ENCODE measurements at places on chromosomes 1 and 21.

DNA sequence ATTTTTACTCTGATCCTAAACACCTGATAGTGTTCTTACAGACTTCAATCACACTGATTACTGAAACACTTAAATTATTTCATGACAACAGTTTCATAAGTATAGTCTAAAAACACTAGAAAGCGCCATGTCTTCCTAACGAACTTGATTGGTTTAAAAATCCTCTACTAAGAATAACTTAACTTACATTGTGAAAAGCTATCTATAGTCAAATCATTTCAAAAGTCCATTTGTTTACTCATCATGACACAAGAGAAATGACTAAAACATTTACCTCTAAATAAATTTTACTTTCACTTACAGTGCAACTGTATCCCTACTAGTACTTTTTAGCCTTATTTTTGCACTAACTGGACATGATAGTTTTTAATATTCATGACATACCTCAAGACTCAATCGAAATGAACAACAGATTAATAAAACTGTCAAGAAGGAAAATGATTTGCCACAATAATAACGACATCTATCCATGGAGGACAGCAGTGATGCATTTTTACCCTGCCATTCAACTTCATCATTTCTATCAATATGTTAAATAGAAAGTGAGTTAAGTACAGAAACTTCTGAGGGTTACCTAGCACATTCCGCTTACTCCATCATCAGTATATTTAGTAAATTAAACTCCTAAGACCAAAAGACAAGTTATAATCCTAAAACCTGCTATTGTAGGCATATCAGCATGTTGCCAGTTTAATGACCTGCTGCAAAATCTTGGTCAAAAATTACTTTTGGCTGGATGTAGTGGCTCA is 38.4 kb downstream of the AHCTF1 start:
- DNase-seq = no peak

DNA sequence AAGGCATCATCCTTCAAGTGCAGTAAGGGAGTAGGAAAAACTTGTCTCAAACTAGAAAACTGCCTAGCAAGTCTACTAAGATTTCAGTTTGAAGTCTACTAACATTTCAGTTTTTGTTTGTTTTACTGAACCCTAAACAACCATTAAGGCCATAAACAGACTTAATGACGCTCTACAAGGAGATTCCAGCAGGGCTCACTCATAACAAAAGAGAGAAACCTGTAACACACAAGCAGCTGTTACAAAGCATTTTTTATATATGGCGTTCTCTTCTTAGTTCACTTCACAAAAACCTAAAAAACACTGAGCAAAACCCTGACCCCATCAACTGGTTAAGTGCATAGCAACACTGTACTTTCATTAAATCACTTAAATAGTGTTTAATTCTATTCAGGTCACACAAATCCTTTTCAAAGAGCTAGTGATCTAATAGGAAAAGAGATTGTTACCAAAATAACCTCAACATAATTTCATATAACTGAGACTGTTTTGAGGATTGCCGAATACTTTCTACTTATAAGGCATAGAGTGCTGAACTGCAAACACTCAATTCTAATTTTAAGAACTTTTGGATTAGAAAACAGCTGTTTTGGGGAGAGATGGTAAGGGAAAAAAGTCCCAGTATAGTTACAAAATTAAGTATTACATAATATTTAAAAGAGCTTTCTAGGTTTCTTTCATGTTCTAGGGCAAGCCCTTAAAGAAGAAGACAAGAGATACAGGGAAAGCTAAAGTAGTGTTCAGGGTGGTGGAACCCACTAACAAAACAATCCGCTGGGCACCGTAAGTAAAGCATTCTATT is 1.4 kb downstream of the B3GALNT2 start:
- DNase-seq = no peak

GRCh38 chr1:63407002-63407401 is 39.6 kb downstream of the ALG6 start:
- no peak for DNase-seq

DNA sequence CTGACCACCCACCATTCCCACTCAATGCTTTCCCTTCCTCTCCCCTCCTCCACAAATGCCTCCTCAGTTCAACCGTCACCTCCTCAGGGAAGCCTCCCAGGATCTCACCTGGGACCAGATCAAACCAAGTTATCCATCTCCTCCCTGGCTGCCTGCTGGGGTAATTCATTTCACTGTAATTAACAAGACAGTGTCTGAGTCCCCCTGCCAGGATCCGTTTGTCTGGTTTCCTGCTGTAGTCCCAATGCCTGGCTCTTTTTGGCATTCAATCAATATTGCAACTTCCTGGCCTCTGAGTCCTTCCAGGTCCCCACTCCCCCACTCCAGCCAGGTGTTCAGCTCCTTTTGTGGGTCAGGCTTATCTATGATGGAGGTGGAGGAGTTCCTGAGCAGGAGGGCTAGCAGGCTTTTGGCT is 687.7 kb downstream of the PTPRU start:
- DNase-seq = no peak

- DNase-seq = no peak
Observed at GRCh38 chr1:91916811-91917460, 31.0 kb upstream of the TGFBR3 start.

GRCh38 chr1:205524794-205525101 is 20.3 kb downstream of the CDK18 start:
- no peak for DNase-seq

- no peak for DNase-seq
Observed at GRCh38 chr1:231938711-231939110, 312.1 kb downstream of the DISC1 start.

DNA sequence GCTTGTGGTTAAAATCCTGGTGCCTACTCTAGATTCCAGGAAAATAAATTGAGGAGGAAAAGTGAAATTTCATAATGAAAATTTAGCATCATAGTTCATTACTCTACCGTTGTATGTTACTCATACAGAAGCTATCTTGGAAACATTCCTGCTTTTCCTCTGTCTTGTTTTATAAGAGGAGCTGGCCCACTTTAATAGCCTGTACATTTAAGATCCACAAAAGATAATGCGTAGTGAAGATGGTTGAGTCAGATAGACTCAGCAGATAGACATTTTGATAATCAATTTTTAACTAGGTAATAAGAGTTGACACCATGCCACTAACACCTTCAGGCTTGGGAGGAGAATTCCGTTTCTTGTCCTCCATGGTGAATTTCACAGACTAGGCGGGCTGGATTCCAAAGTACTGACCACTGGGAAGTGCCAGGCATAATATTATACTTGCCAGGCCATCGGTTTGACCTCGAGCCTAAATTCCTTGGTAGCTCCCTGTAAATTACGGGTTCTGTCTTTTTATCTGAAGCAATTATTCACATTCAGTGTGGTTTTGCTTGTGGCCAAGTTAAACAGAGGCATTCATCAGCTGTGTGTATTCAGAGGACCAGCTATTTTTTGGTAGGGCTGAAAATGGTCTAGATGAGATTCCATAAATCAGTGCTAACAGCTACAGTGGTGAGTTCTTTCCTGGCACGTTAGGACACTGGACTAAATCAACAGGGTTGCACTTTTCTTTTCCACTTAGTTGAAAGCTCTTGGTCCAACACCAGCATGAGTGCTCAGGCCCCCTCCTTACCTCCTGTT is 111.9 kb upstream of the KAZN start:
- no peak for DNase-seq

DNA sequence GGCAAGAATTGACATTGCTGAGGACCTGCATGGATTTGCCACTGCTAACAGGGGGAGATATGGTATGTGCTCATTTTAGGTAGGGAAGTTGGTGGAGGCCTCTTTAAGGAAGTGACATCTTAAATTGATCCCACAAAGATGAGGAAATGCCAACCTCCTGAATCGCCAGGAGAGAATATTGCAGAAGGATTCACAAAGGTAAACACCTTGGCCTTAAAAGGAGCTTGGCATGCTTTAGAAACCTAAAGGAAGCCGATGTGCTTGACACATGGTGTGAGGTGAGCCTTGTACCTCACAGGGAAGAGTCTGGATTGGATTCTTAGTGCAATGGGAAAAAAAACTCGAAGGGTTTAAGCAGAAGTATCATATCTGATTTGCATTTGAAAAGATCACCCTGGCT is 470.5 kb upstream of the DAB1 start:
- DNase-seq = no peak

DNA sequence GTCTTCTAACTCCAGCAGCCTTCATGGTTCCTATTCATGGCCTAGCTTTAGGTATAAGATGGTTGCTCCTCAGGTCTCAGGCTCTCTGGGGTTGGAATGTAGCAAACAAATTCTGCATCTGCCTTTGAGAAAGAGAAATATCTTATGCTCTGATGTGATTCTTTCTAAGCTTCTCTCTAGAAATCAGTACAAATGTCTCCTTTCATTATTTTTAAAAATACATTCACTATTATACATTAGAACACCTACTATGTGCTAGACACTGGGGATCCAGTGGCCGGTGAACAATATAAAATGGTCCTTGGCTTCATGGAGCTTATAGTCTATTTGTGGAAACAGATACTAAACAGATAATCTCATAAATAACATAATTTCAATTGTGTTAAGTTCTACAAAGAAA is 16.1 kb upstream of the TMEM39B start:
- no peak for DNase-seq

DNA sequence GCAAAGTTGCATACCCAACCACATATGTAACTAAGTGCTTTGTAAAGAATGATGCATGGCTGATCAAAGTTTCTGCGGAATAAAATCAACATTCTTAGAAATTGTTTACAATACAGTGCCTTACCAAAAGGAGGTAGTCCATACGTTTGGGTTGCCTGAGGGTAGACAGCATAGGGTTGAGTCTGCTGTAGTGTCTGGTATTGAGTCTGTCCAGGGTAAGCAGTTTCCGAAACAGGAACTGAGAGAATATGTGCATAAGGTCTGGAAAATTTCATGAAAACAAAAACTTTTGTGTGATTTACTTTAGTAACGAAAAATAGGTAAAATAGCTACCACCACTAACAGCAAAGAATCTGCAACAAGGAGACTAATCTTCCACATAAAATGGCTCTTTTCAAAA is 53.0 kb downstream of the EYA3 start:
- DNase-seq = no peak

GRCh38 chr1:10113501-10113900 is 80.7 kb downstream of the UBE4B start:
- no peak for DNase-seq

- DNase-seq = no peak
Observed at GRCh38 chr1:12014141-12014991, 4.9 kb upstream of the MIIP start.

DNA sequence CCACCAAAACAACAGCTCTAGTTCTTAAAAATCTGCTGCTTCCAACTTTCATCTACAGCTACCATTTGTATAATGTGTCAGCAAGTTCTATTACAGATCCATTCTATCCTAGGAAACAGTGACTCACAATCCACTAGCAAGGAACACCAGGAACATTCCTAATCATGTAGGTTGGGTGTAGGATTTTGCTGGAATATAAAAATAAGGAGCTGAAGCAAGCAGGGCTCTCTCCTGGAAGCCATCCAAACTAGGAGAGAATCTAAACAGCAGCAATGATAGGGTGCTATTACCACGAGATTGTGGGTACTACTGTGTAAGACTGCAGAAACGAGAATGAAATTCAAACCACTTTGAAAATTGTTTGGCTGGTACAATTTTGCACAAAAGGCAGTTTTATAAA is 135.0 kb downstream of the PTPN14 start:
- DNase-seq = no peak

DNA sequence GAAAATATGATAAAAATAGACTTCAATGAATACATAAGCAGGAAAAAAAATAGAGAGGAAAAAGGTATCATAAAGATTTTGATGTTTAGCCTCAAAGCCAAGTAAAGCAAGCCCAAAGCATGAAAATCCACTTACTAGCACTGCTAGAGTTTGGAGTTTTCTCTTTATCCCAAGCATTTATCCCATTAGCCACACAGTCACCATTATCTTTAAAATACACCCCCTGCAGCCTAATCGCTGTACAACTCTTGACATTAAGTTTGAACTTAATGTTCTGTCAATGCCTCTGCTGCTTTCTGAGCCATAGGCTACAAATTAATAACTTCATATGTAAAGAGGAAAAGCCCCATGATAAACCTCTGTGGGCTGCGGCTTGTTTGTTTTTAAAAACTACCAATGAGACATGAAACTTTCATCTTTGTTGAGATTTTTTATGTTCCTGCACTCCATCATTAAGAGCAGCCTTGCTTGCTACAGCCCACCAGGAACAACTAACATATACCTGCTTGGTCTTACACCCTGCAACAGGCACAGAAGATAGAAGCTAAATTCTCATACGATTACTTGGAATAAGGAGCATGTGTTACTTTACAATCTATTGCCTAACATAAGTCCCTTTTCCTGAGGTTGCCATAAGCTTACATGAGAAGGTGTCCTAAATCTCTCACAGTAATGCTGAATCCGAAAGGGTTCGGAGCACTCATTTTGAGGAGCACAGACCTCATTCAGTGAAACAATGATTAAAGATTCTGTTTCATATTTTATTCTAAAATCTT is 202.4 kb downstream of the SMYD3 start:
- DNase-seq = no peak

Data from NCI-H1436 treated with DMSO at 0.1 percent for 48 hours (cell line).